Ureter (tissue), 1 donor: ENCODE measurements at places on chromosomes 5 and 9.

GRCh38 chr5:110099572-110099971 lies 409.8 kb downstream of the MAN2A1 start:
- no peak for DNase-seq

- DNase-seq = no peak
Measured at GRCh38 chr9:38062498-38063362, 6.3 kb downstream of the SHB start.

- no peak for DNase-seq
Measured at GRCh38 chr5:14408969-14409586, 172.5 kb upstream of the OTULINL start.

DNA sequence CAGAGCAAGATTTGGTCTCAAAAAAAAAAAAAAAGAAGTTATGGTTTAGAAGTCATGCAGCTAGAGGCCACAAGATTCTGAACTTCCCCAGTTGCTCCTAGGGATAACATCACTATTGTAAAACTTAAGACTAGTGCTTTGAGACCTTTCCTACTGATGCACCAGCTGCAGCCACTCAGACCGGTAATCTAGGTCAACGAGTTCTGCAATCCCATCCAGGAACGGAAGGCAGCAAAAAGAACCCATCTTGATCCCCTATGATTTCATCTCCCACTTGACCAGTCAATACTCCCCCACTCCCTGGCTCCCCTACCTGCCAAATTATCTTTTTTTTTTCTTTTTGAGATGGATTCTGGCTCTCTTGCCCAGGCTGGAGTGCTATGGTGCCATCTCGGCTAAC lies 46.9 kb upstream of the TTC39B start:
- no peak for DNase-seq

DNA sequence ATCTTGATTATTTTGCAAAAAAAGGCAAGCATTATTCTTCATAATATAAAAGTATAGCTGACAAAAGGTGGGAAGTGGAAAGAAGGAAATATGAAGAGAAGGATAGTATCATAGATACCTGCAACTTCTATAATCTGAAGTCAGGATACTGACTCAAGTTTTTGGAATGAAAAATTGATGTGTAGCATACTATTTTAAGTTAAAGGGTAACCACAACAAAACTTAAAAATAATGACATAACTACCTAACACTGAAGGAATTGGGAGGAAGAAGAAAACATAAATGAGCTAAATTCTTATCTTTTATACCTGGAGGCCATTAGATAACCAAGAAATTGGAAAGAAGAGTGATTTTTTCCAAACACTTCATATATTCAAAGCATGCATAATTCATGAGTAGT lies 51.8 kb upstream of the TLE1 start:
- DNase-seq = no peak

GRCh38 chr5:89327608-89328007 lies 444.6 kb upstream of the MEF2C start:
- DNase-seq = no peak

- no peak for DNase-seq
Measured at GRCh38 chr9:97559111-97559514, 57.6 kb downstream of the TMOD1 start.

- DNase-seq = peak; percentile 64
Measured at GRCh38 chr5:10307206-10308148, at the start of gene CMBL. CMBL (minus strand) TSS chr5:10307902; CDS start chr5:10290762, 17,140 bp downstream.

DNA sequence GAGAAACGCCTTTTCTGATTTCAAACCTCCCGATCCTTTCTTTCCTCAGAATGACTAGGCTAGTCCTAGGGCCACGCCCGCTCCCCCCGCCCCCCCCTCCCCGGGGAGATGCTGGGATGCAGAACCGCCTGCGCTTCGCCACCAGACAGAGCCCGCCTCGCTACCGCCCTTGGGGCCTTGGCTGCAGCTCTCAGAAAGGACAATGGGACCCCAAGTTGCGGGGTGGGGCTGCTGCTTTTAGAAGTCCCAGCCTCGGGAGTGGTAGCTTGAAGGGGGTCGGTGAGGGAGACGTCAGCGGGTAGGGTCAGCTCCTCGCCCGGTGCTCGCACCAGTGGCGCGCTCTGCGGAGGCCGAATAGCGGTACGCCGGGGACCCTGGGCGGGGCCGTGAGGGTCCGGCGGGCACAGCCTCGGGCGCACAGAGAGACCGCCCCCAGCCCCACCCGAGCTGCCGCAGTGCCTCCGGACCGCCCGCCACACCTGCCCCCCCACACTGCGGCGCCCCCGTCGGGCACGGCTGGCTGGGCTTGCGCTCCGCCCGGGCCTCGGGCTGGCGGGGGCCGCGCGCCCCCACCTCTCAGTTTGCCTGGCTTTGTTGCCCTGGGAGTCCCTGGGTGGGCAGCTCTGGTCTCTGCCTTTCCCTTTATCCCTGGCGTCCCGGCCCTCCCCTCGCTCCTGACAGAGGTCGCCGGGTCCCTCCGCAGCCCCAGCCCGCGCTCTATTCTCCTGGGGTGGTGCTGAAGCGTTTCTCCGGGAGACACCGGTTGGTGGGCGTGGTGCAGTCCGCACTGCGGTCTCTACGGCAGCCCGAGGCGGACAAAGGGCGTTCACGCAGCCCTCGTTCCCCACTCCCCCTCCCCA lies 1.2 kb downstream of the MAP1B start:
- peak; percentile 75 for DNase-seq

GRCh38 chr9:6105738-6106137 lies 90.3 kb upstream of the RANBP6 start:
- DNase-seq = no peak

DNA sequence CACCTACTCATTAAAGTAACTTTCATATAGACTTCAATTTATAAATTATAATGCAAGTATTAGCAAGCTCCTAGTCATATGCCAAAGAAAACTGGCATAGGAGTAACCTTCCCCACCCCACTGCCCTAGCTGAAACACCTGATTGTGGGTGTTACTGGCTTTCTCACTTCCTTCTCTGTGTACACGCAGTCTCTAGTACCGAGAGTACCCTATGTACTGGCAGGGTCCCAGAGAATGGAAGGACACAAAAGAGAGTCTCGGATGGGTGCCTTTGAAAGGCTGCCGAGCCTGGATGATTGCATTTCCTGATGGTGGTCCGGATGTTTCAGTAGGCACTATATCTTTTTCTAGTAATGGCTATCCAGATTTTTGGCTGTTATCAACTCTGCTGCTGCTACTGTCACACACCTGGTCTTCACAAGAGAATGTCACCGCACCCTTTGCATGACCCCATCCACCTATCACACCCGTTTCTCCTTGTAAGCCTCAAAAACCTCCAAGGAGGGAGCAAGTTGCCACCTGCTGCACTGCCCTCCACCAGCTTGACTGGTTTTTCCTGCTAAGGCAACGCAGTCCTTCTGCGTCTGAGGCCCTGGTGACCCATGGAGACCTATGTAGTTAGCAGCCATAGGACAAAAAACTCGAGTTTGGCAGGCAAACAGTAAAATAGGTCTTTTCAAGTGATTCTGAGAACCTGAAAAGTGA lies 53.8 kb upstream of the CLINT1 start:
- DNase-seq = peak; percentile 85

DNA sequence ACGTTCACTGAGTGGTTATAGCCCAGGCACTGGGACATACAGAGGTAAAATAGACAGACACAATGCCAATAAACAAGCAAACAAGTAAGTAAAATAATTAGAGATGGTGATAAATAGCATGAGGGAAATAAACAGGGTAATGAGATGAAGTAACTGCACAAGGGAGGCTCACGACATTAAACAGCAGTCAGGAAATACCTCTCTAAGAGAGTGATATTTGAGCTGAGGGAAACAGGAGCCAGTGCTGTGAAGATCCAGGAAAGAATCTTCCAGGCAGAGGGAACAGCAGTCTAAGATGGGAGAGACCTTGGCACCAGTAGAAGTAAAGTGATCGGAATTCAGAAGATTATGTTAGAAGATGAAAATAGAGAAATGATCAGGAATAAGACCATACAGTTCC lies 279.4 kb downstream of the HINT1 start:
- no peak for DNase-seq

GRCh38 chr5:109792613-109793012 lies 102.9 kb downstream of the MAN2A1 start:
- DNase-seq = no peak

DNA sequence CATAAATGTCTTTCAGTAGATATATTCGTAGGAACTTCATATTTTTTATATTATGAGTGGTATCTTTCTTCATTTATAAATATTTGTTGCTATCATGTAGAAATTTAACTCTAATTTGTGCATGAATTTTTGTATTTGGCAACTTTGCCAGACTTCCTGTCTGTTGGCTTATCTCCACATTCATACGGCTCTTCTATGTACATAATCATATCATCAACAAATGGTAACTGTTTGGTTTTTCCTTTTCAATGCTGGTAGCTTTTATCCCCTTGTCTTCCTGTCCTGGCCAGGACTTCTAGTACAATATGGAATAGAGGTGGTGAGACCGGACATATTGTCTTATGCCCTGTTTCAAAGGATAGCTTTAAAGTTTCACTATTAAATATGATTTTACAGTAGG lies 132.3 kb upstream of the COL5A1 start:
- DNase-seq = no peak

DNA sequence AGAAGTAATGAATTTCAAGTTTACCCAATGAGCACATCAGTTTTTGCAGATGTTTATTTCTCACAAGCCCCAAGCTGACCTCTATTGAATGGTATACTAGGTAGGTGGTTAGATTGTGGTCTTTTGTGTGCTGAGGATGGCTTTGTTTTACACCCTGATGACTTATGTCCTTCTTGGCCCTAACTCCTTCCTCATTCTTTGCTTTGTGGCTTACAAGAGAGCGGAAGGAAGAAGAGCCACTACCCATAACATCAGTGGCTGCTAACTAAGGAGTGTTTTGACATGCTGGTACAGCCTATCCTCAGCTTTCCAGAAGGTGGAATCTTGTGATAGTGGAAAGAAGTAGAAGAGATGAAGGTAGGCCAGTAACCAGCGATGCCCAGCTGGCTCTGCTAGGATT lies 85.7 kb upstream of the NTRK2 start:
- no peak for DNase-seq

DNA sequence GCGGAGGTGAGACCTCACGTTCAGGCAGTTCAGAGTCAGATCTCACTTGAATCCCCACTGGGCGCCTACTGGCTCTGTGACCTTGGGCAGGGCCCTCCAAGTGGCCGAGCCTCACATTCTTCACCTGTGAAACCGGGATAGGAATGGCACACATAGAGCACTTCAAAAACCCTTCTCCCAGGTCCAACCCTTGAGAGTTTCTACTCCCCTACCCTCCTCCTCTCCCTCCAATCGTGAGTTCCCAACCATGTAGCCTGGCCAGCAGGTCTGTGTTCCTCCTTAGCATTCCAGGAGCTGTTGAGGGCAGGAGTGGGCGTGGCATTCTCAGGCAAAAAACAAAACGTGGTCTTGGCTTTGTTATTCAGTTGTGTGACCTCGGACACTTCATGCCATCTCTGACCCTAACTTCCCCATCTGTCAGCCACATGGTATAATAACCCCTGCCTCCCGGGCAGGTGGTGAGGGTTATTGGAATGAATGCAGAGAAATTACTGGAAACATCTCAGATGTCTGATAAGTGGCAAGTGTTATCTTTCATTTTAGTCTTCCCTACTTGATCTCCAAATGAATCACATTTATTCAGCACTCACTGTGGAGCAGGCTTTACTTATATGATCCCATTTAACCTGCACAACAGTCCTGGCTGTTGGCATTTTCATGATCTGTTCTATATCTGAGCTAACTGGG lies 112.8 kb upstream of the BOD1 start:
- DNase-seq = no peak

- DNase-seq = peak; percentile 44
Measured at GRCh38 chr5:120463991-120464626, at the start of gene PRR16. PRR16 (plus strand) TSS chr5:120464300.

DNA sequence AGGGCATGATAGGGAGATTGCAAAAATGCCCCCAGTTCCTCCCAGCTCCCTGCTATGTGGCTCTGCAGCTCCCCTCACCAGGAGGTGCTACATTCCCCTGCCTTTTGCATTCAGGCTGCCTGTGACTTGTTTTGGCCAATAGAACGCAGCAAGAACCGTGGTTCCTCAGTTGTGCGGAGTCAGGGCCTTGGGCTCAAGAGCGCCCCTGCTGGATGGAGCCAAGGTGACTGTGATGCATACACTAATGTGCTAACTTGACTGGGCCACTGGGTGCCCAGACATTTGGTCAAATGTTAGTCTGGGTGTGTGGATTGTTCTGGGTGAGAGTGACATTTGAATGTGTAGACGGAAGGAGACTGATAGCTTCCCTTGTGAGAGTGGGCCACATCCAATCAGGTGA lies 123.3 kb upstream of the MVB12B start:
- DNase-seq = no peak

- peak; percentile 86 for DNase-seq
Measured at GRCh38 chr9:4339357-4339756, 39.5 kb upstream of the GLIS3 start.

DNA sequence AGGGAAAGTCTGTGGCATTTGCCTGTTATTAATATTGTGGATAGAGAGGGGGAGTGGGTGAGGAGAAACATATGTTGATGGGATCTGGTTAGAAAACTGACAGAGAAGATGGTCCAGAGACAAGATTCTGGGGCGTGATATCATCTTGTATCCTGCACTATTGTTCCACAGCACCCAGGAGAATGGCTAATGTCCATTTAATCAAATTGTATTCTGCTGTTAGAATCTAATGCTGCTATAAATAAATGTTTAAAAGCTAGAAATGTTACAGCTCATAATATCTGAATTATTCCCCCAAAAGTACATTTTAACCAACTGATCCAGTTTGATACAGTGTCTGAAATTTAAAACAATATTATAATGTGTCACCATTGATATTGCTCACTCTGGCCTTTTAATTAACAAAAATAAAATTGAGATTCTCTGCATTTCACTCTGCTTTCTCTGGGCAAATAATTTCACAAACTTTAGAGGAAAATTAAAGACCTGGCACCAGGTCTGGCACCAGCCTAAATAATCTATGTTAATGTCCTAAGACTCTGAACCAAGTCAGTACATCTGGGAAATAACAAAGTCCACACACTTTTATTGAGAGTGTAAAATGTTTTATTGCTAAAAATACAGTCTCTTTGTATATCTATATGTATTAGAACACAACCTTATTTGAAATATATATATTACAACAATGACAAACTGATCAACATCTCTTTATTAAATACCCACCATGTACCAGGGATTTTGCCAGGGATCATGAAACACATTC lies 18.8 kb downstream of the HTR4 start:
- DNase-seq = no peak

- no peak for DNase-seq
Measured at GRCh38 chr5:145536133-145536532, 299.0 kb downstream of the PRELID2 start.

GRCh38 chr5:146699138-146699537 lies 179.4 kb downstream of the PPP2R2B start:
- DNase-seq = no peak
